Dermis blood vessel endothelial cell (primary cell): ENCODE measurements at places on chromosomes 3 and 15.

- DNase-seq, result peak; percentile 29
Observed at GRCh38 chr3:157445857-157446256, 9.2 kb downstream of the PTX3 start.

DNA sequence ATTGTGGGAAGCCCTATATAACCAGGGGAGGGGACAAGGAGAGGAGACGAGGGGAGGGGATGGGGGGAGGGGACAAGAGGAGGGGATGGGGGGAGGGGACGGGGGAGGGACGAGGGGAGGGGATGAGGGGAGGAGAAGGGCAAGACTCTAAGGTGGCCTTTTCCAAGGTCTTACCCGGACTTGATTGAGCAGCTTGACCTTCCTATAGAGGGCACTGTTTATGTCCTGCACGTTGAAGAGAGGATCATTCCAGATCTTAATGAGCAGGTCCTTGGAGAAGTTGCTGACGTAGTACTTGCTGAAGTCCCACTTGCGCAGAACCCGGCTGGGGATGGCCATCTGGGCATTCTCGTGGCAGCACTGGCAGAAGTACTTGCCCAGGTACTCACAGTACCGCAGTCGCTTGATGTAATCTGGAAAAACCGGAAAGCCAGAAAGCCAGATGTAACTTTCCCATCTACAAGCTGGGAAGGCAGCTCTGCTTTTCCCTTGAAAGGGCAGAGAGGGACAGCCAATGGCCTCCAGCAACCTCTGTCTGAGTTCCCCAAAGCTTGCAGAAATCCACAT, 55.7 kb downstream of the RUBCN start:
- no peak for DNase-seq

DNA sequence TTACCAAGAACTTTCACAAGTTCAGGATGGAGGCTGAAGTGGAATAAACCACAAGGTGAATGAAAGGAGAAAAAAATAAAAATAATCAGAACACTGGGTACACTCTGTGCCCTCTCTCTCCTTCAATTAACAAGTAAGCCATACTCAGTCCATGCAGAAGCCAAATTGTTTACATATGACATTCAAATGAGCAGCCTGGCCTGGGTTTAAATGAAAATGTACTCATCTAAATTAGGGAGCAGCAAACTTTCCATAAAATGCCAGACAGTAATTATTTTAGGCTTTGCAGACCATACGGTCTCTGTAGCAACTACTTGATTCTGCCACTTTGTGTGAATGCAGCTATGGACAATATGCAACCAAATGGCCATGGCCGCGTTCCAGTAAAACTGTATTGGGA, 376.6 kb downstream of the MAGI1 start:
- no peak for DNase-seq

- DNase-seq, result no peak
Observed at GRCh38 chr15:53522991-53523390, 236.5 kb downstream of the WDR72 start.

DNA sequence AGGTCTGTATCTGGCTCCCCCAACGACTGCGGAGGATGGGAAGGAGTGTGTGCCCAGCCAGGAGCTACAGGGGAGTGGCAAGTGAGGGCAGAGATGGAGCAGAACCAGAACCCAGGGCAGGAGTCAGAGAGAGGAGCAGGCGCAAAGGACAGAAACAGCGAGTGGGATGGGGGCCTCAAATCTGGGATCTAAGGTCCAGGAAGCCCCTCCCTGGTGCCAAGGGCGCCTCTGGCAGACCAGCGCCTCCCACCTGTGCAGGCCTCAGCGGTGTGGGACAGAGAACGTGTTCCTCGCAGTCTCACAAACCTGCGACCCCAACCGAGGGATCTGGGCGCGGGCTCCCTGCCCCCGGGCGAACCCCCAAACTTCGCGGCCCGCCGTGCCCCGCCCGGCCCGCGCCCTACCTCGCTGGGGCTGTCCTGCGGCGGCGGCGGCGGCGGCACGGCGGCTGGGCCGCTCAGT, 301 bp downstream of the PCBP4 start:
- DNase-seq, result no peak

- peak; percentile 96 for DNase-seq
Observed at GRCh38 chr3:197031315-197032285, 2.0 kb upstream of the MELTF start.

DNA sequence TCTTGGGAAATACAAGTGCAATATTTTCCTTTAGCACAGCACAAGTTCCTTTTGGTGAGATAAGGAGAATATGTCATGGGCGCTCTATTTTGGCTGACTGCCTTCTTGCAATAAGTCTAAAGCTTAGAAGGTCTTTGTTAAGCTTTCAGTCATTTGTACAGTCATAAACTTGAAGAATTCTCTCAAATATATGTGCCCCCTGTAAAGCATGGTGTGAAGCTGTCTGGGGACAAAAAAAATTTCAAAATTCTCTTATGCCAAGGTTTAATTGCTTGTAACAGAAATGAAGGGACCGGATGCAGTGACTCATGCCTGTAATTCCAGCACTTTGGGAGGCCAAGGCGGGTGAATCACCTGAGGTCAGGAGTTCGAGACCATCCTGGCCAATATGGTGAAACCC, 21.7 kb upstream of the ARID3B start:
- peak; percentile 23 for DNase-seq

DNA sequence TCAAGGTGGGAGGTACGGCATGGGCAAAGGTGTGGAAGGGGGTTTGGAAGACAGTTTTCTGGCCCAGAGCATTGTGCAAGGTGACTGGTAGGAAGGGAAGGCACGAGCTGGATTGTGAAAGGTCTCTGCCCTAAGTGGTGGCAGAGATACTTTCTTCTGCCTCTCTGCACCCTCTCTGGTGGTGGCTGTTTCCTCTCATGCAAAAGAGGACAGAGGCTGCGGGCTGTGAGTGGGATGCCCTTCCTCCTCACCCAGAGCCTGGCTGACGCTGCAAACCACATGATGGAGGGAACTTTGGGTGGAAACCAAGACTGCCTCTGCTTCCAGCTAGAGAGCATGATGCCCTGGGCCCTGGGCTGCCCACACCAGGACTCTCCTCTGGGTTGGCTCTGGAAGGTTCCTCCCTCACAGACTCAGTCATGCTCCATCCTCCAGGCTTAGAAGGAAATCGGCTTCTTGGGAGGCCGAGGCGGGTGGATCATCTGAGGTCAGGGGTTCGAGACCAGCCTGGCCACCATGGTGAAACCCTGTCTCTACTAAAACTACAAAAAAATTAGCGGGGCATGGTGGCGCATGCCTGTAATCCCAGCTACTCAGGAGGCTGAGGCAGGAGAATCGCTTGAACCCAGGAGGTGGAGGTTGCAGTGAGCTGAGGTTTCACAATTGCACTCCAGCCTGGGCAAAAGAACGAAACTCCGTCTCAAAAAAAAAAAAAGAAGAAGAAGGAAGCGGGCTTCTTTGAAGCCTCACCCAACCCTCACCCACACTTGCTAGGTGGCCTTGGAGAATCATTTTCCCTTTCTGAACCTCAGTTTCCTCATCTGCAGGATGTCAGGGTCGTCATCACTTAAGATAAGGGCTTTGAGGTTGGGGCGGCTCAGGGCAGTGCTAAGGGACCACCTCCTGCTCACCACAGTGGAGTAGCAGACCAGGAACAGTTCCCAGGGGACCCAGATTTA, 8.3 kb downstream of the PSTPIP1 start:
- no peak for DNase-seq

- DNase-seq, result no peak
Observed at GRCh38 chr3:184737063-184737462, 25.2 kb upstream of the MAGEF1 start.

GRCh38 chr3:129022114-129023007, 21.3 kb downstream of the EFCC1 start:
- no peak for DNase-seq

DNA sequence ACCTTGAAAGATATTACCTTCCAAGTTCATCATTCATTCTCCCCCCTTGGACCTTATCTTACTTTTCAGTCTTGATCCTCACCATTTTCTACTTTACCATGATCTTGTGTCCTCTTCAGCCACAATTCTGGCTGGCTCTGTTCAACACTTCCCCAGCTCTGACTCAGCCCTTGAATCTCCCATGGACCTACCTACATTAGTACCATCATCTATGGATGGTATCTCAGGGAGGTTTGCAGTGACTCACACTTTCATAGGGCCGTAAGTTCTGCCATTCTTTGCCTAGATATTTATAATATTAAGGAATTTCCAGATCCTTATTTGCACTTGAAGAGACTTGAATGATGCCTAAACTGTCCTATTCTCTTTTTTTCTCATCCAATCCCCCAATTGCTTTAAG, 213.7 kb upstream of the RORA start:
- DNase-seq, result no peak

GRCh38 chr3:147483578-147483977, 74.4 kb downstream of the ZIC1 start:
- DNase-seq, result no peak

GRCh38 chr15:39874890-39875549, 45.0 kb downstream of the GPR176 start:
- DNase-seq, result peak; percentile 77

DNA sequence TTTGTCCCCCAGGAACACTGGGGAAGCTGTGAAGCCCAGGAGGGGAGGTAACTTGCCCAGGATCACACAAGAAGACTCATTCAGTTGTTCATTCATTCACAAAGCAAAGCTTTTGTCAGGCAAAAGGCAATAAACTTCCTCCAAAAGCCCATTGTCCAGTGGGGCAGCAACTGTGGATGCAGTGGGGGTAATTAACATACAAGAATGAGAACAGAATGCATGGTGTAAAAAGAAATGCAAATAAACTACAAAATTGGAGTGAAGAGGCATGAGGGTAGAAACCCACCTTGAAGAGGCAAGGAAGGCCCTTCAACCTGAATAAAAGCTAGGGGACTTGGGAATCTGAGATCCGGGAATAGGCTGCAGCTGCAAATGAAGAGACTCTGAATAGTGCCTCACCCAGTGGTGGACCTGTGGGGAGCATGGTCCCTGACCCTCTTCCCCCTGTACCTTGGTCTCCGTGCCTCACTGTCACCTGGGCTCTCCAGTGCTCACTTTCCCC, 363.6 kb downstream of the CLSTN2 start:
- no peak for DNase-seq

GRCh38 chr15:58704155-58704865, 45.2 kb downstream of the ADAM10 start:
- no peak for DNase-seq

GRCh38 chr15:60652870-60653269, 173.9 kb upstream of the ICE2 start:
- no peak for DNase-seq

DNA sequence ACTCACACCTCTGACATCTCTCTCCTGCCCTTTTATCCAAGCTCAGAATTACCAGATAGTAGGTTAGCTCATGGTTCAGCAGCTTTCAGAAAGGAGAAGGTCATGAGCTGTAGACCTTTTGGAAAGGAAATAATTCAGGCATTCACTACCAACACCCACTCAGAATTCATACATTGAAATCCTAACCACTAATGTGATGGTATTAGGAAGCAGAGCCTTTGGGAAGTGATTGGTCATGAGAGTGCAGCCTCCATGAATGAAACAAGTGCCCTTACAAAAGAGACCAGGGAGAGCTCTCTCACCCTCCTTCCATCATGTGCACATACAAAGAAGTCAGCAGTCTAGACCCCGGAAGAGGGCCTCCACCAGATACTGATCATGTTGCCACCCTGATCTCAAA, 315.8 kb upstream of the CCDC54 start:
- no peak for DNase-seq

GRCh38 chr3:113441051-113441770, at the start of gene CFAP44:
Gene CFAP44 (minus strand): TSS chr3:113441493. CDS start chr3:113433664, 7,829 bp downstream.
- peak; percentile 83 for DNase-seq
